ENCODE measurements at places on chromosomes 11 and 22. TPM values are rescaled to one million over a fixed set of nuclear protein-coding genes. Genes with fewer than 3 reads are reported as not detected.

The UBASH3B gene
- 2.9 TPM for total RNA-seq

The SLC22A8 gene
- not detected for total RNA-seq

The PATE2 gene
- not detected for total RNA-seq

The E2F8 gene
- total RNA-seq: 0.82 TPM

The CD248 gene
- total RNA-seq: 0.22 TPM

The ACAD8 gene
- total RNA-seq: 23.1 TPM

The DEUP1 gene
- total RNA-seq: not detected

The SESN3 gene
- total RNA-seq: 87.2 TPM

The SYNGR1 gene
- total RNA-seq: 10.0 TPM

The CCDC88B gene
- 201 TPM for total RNA-seq

The IGSF9B gene
- total RNA-seq: 0.83 TPM

The ASRGL1 gene
- total RNA-seq: 0.98 TPM

- DNase-seq: no peak
Observed at GRCh38 chr22:42430528-42431125, 1.6 kb downstream of the NFAM1 start.

DNA sequence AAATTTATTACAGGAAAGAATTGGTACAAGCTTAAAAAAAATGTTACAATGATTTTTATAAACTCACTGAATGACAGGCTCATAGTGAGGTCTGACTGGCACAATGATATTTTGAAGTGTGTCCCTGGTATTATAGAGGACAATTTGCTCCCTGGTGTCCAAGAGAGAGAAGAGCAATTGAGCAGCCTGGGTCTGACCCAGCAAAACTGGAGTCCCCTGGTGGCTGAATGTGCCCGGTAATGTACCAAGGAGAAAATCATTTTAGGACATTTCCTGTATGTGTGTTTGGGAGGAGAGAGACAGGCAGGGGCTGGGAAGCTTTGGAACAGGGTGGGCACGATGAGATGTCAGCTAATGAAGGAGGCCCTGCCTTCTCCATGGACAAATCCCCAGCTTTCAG is 125.3 kb downstream of the APOL5 start:
- no peak for DNase-seq

GRCh38 chr22:26072621-26073020 is 96.6 kb upstream of the SEZ6L start:
- DNase-seq: no peak

- no peak for DNase-seq
Observed at GRCh38 chr11:120425527-120425926, 86.0 kb upstream of the GRIK4 start.

- DNase-seq: no peak
Observed at GRCh38 chr22:26289611-26290101, 120.4 kb downstream of the SEZ6L start.

- DNase-seq: no peak
Observed at GRCh38 chr11:47001781-47002181, 65.2 kb downstream of the CSTPP1 start.

- DNase-seq: no peak
Observed at GRCh38 chr11:70467201-70468085, 69.1 kb downstream of the CTTN start.

GRCh38 chr11:34300026-34300925 is 57.5 kb downstream of the ABTB2 start:
- no peak for DNase-seq

DNA sequence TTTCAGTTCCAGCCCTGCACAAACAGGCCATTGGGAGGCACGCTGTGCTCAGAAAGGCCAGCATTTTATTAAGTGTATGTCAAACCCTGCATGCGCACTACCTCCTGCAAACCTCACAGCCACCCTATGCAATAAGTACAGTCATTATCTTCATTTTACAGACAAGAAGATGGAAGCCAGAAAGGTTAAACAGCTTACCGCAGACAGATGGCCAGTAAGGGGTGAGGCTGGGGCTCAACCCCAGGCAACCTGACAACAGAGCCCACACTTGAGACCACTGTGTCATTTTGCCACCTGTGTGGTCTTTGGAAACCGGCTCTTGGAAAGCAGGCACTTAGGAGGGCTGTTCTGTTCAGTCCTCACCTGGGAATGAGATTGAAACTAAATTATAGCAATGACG is 142.3 kb downstream of the NXPE2 start:
- no peak for DNase-seq

- no peak for DNase-seq
Observed at GRCh38 chr11:62627713-62628112, 5.9 kb upstream of the B3GAT3 start.

DNA sequence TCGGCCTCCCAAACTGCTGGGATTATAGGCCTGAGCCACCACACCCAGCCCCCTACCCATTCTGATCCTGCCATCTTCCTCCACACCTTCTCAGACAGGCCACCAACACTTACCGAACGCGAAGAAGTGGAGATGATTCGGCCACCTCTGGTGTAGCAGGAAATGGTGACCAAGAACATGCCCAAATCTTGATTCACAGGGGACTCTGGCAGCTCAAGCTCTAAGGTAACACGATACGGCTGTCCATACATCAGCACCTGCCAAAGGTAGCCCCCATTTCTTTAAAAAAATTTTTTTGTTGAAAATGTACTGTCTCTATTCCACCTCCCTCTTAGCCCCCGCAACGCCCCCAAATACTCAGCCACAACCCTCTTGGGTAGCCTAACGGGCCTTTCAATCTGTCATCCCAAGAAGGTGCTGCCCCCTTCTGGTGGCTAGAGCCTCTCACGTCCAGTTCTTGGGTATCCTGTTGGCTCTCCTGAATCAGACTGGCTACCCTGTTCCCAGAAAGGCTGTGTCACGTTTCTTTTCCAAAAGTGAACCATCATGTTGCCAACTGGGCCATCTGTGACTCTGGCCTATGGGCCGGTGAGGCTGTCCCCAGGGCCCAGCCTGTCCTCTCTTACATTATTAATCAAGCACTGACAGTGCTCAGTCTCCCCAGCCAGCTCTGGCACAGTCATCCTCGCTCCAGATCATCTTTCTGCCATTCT is 5.3 kb upstream of the LRRN4CL start:
- DNase-seq: peak; percentile 55

- no peak for DNase-seq
Observed at GRCh38 chr11:47791774-47792430, 24.8 kb upstream of the FNBP4 start.

DNA sequence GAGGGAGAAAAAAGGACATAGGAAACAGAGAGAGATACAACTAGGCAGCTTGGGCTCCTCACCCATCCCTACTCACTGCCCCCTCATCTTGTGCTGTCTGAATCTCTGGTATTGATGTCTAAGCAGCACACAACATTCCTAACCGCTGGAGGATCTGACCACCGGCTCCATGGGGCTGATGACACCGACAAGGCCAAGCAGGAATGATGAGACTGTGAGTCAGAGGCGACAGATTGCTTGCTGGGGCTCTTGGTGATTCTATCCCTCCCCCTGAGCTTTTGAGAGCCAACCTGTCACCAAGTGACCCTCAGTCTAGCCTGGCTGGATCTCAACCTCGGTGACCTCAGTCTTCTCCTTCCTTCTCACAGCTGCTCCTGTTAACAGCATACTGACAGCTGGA is 13.8 kb downstream of the PAMR1 start:
- DNase-seq: no peak

DNA sequence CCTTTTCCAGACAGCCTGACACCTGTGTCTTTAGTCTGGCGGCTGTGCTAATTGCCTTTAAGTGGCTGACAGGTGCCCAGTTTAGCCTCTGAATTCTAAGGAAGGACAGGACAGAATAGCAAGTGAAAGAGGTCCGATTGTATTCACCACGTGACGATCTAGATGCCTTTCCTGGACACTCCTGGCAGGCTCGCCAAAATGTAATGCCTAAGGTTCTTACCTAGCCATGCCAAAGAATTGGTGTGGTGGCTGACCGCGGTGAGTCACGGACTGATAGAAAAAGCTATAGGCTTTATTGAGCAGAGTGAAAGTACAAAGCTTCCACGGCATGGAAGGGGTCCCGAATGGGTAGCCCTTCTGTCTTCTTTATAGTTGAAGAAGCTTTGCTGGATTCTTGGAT is 26.7 kb downstream of the ANKRD42 start:
- no peak for DNase-seq

DNA sequence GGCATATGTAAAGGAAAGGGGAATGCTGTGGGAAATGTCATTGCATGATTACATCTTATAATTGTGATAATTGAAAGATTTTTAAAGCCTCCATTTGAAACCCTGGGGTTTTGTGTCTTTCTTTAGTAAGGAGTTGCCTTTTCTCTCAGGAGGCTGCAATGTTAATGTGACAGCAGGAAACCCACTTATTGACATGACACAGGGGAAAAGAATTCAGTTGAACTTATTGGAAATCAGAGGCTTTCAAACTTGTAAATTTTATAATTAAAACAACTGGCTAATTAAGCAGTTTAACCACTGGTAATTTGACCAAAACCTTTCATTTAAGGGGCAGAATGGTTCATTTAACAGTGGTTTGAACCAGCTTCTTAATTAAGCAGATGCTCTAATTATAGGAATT is 31.2 kb downstream of the MRPL48 start:
- no peak for DNase-seq

GRCh38 chr22:37996515-37997246 is 12.3 kb upstream of the SOX10 start:
- DNase-seq: no peak

Data from activated B cell treated with CpG ODN at 0.5 μM for 24 hours (primary cell).